Osteocyte (in vitro differentiated cells): ENCODE measurements at places on chromosomes 11 and 22. TPM values are rescaled to one million over a fixed set of nuclear protein-coding genes. Genes with fewer than 3 reads are reported as not detected.

CST6 gene
- total RNA-seq, result not detected in 2 replicates

POTEH gene
- total RNA-seq, result not detected in 2 replicates

DNA sequence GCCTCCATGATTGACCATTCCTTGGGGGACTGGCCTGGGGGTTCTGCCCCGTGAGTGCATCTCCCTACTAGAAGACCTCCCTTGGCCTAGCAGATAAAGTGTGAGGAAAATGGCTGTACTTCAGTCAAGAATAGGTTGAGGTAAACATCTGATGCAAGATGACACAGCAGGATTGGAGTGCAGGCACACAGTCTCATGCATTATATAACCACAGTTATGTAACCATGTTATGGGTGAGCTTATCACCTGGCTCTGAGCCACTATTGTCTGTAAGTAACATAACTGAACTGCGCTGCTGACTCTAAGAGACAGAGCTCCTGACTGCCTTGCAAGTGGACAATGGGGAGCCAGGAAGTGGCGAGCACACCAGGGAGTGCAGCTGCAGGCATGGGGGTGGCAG is 378.7 kb upstream of the ANO5 start:
- DNase-seq, result no peak

DNA sequence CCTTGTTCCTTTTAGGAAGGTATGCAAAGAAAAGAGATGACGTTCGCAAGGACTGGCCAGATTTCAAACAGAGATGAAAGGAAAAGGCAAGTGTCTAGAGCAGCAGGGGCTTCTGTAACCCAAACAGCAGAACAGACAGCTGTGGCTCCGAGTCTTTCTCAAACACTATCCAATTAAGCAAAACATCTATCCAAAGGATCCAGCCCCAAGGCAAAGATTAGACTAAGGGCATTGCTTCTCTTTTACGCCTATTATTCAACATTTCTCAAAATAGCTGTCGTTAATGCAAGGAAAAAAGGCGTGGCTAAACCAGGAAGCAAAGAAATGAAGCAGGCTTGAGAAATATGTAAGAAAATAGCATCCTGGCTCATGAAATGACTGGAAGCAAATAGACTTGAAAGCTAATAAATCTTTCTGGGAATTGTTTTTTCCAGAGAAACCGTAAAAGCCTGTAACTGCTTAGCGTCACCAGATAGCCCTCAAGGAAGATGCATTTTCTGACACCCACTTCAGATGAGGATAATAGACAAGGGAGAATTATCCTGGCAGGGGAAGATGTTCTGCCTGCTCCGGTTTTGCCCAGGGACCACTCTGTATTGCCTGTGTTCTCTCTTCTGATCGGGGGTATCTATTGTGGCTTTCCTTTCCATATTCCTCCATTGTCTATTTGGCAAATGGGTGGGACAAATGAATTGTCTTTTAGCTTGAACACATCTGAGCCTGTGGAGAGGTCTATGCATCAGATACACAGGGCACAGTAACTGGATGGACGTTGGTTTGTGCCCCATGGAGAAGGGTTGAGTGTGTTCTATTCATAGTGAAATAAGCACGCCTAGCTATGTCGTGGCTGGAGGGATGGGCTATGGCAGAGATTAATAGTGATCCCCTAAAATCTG is 20.2 kb downstream of the C11orf96 start:
- no peak for DNase-seq

DNA sequence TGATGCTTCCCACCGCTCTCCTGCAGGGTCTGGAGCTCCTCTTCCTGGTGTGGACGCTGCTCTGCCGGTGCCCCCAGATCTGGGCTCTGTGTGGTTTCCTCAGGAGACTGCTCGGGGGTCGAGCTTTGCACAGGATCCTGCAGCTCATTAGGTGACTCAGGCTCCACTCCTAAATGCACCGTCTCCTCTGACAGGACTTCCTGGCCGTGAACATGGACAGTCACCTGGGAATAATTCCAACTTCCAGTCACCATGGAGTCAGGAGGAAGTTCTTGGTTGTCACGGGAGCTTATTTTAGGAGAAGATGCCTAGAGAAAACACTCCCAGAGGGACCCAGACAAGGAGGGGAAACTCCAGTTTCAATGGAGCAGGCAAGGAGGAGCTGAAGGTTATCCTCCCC is 11.9 kb downstream of the ZNF202 start:
- no peak for DNase-seq

DNA sequence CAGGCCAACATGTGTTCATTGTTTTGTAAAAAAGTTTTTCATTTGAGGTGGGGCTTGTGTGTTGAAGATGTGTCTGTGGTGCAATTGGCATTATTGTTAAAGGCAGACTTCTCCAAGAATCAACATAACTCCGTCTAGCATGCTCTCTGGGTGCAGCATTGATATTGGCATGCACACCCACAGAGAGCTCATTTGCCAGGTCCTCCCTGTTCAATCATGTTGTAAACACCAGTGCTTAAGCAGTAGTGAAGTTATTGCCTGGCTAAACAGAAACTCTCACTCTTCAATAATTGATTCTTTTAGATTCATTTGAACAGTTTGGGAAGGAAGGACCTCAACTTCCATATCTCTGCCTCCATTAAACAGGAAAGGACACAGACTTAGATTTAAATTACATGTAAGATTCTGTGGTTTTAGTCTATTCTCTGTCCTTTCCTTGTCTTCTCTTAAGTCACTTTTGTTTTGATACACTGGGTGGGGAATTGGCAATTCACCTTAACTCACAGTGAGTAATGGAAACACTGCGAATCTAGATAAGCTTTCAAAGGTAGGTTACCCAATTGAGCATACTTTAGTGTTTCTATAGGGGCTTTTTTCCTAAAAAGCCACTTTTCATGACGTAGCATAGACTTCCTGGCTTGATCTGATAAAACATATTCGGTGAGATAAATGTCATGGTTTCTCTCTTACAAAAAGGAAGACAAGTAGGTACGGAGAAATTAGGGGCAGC is 30.8 kb upstream of the EXPH5 start:
- no peak for DNase-seq
